ENCODE measurements at places on chromosomes 11 and 22.

- no peak for DNase-seq
These were observed 113.1 kb upstream of the TTC12 start for GRCh38 chr11:113201054-113201818.

- peak; percentile 42 for DNase-seq
These were observed 374 bp downstream of the NLRP10 start for GRCh38 chr11:7964873-7965272.

GRCh38 chr11:61509043-61510029, 787 bp downstream of the LRRC10B start:
- DNase-seq = peak; percentile 82

DNA sequence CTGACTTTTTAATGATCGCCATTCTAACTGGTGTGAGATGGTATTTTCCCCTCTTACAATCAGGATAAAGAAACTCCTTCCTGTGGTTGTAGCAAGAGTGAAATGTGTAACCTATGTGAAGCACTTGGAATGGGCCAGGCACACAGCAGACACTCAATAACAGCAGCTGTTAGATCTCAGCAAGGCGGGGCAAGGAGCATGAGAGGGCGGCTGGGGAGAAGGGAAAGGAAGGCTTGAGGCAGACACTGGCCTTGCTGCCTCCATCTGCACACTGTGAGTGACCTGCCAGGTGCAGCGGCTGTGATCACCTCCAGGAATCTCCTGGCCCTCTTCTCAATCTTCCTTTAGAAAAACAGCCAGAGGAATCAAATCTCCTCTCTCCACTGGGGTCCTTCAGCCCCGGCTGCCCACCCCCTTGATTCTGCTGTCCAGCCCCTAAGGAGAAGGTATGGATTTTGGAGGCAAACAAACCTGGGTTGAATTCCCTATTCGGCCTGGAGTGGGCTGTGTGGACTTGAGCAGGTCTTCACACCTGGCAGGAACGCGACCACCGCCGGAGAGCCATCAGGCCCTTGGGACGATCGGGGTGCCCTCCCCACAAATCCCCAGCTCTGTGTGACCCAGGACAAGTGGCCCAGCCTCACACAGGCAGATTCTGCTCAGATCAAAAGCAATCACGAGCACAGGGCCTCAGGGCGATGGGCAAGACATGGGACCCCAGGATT, 49.0 kb downstream of the RPUSD4 start:
- no peak for DNase-seq

DNA sequence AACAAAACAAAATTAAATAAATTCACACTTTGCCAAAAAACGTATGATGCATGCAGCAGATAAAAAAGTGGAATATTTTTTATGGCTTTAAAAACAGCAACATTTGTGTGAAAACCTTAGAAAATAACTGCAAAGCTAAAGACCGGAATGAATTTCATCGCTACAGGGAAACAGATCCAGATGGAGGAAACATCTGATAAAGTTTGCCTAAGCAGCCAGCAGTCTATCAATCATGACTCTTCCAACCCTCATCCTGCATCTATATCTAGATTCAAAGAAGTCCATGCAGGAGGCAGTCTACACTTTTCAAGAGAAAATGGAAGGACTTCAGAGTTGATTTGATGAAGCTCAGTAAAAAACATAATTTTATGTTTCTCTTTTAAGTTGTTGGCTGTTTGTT, 126.8 kb downstream of the SWAP70 start:
- DNase-seq = no peak

GRCh38 chr11:110409174-110409573, 20.6 kb upstream of the FDX1 start:
- DNase-seq = no peak

- no peak for DNase-seq
These were observed 39.8 kb downstream of the MUC6 start for GRCh38 chr11:996681-997080.

DNA sequence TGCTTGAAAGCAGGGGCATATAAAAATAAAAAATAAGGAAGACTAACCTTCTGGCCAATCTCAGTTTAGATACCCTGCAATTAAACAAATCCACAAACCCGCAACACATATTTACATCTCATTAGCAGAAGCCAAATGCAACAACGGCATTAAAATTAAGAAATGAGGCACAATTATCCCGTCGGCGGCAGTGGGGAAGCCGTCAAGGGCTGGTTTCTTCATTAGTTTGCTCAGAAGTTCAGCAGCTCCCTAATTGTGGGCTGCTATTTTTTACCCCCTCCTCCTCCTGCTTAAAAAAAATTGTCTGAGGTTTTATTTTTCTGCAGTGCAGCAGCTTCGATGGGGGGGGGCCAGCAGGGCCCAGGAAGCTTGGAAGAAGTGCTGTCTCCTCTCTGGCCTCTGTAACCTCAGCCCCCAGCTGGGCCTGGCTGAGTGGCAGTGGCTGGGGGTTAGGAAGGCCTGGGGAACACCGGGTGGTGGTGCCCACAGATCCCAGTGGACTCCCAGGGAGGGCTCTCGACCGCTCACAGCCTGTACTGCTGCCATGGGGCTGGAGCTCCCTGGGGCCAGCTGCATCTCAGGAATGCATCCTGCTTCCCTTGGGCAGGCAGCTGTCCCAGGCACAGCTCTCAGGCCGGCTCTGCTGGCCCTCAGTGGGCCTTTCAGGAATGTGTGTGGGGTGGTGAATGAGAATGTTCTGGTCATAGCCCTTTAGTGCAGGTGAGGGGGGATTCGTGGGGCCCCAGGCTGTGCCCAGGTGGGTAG, 148.7 kb upstream of the B3GAT1 start:
- no peak for DNase-seq

All from kidney tubule cell (primary cell).